ENCODE measurements at places on chromosomes 12 and 14.

DNA sequence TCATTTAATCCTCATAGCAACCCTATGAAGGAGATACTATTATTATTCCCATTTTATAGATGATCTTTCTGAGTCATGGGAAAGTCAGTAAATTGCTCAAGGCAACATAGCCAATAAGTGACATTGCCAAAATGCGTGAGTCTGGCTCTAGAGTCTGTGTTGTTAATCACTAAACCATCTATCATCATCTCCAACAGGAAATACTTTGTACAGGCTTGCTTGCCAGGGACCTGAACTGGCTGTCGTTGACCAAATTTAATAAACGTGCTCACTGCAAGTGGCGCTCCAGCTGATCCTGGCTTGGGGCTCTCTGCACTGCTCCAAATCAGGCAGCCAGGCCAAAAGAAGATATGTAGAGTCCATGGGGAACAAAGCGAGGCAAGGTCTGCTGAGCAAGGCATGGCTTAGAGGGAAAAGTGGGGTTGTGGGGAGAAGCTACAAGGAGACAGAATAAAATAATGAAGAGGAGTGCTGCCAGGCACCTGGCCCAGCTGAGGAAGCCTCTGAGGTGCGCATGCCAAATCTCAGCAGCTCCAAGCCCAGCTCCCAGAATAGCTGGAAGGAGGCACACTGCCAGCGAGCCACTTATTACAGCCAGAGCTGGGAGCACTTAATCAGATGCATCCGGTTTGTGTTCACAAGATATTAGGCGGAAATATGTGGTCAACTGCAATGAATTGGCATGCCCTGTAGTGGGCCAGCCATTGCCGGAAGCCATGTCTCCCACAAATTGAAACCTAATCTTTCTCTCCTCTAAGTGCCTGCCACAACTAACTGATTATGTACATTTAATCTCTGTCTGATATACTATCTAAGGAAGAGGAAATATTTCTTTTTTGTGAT lies 43.3 kb upstream of the PTPRO start:
- DNase-seq: no peak

- no peak for DNase-seq
These were observed 24.7 kb downstream of the CCDC85C start for GRCh38 chr14:99579120-99579836.

- no peak for DNase-seq
These were observed 6.0 kb upstream of the GPR84 start for GRCh38 chr12:54370171-54370730.

- DNase-seq: no peak
These were observed 785.8 kb downstream of the MED13L start for GRCh38 chr12:115491511-115492250.

DNA sequence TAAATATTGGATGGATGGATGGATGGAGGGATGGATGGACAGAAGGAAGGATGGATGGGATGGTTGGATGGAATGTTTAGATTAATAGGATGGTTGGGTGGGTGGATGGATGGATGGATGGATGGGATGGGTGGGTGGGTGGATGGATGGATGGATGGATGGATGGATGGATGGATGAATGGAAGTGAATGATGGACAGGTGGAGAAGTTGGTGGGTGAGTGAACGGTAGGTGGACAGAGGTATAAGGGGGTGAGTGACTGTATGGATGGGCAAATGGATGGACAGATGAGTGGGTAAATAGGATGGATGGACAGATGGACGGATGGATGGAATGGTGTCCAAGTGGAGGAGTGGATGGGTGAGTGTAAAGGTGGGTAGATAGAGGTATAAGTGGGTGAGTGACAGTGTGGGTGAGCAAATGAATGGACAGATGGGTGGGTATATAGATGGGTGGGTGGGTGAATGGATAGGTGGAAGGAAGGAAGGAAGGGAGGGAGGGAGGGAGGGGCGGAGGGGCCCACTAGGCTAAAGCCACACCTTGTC lies 41.9 kb downstream of the HRK start:
- DNase-seq: no peak

GRCh38 chr14:106518054-106518943 lies 991.9 kb downstream of the TMEM121 start:
- DNase-seq: no peak

- no peak for DNase-seq
These were observed 14.8 kb downstream of the LDHB start for GRCh38 chr12:21642707-21643389.

DNA sequence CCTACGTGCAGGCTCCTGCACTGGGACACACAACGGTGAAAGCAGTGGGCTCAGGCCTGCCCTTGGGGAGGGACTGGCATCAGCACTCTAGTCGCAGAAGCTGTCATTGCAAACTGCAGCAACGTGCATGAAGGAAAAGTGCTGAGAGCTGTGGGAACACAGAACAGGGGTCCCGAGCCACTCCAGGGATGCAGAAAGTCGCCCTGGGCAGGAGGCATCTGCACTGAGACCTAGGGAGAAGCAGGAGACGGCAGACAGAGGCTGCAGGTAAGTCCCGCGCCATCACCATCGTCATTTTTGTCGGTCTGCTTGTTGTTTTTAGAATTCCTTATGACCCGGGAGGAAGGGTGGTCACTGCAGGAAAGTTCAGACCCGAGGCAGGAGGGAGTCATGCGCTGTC lies 21.6 kb upstream of the RIMBP2 start:
- no peak for DNase-seq

All from non-pigmented ciliary epithelial cell (primary cell).